ENCODE measurements at places on chromosomes 3 and 15.
A peak's percentile ranks its signal among the peaks of the same experiment; 100 is the strongest.

DNA sequence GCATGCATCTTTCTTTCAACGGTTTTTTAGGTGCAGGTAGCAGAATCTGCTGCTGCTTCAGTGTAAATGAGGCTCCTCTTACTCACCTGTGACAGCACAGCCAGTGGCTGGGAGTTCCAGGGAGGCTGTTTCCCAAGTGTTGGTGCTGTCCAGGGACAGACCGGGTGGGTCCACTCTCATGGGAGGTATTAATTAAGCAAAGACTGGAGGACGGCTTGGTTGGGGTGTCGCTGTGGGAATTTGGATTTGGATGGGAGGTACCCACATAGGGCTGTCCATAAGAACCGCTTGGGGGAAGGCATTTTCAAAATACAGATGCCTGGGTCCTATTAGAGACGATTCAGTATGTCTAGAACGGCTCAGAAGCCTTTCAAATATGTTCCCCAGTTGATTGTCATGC lies 42.9 kb downstream of the SV2B start:
- no peak for DNase-seq

DNA sequence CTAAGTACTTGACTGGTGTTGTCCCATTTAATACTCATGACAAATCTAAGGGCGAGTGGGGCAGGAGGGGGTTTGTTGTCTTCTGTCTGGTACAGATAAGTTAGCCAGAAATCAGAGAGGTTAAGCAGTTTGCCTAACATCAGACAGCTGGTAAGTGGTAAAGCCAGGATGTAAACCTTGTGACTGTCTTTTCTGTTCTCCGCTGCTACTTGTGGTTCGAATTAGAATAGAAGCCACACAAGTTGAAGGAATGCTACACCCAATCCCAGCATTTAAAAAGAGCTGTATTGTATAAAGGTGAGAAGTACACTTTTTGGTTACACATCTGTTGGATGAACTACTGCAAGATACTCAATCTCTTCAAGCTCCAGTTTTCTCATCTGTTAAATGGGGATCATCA lies 474.7 kb upstream of the SUCLG2 start:
- DNase-seq = no peak

GRCh38 chr3:45599984-45600650 lies 5.6 kb downstream of the LIMD1 start:
- no peak for DNase-seq

DNA sequence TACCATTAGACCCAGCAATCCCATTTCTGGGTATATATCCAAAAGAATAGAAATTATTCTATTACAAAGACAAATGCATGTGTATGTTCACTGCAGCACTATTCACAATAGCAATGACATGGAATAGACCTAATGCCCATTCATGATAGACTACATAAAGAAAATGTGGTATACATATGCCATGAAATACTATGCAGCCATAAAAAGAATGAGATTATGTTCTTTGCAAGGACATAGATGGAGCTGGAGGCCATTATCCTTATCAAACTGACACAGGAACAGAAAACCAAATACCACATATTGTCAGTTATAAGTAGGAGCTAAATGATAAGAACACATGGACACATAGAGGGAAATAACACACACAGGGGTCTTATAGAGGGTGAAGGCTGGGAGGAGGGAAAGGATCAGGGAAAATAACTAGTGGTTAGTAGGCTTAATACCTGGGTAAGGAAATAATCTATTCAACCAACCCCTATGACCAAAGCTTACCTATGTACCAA lies 366.8 kb downstream of the EDEM1 start:
- DNase-seq = no peak

- no peak for DNase-seq
Measured at GRCh38 chr3:108030960-108031359, 59.9 kb downstream of the CD47 start.

DNA sequence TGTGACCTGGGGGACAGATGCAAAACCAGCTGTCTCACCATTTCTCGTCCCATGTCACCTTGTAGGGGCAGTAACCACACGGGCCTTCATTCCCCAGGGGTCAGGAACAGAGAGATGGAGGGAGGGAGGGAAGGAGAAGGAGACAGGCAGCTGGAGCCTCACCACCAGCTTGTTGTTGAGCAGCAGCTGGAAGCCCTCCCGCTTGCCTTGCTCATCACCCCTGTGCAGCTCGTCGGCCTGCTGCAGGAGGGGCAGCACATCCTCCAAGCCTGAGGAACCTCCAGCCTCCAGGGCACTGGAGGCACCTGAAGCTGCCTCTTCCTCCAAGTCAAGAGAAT lies 10.3 kb downstream of the RMDN3 start:
- no peak for DNase-seq

GRCh38 chr3:111577798-111578685 lies 17.1 kb downstream of the ZBED2 start:
- DNase-seq = no peak

DNA sequence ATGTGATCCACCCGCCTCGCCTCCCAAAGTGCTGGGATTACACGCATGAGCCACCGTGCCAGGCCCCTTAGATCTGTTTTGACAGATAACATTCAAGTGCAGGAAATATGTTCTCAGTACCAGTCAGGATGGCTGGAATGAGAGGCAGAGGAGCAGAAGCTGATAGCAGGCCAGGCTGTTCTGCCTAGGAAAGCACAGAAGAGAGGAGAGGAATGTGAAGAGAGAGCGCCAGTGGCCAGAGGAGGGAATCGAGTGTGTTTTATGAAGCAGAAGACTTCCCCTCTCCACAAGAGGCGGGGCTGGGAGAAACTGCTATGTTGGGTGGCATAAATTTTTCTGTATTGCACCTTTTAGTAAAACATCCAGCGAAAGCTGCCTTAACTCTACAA lies 32.0 kb upstream of the RYK start:
- DNase-seq = no peak

- DNase-seq = no peak
Measured at GRCh38 chr15:40285151-40285550, 2.3 kb upstream of the ANKRD63 start.

DNA sequence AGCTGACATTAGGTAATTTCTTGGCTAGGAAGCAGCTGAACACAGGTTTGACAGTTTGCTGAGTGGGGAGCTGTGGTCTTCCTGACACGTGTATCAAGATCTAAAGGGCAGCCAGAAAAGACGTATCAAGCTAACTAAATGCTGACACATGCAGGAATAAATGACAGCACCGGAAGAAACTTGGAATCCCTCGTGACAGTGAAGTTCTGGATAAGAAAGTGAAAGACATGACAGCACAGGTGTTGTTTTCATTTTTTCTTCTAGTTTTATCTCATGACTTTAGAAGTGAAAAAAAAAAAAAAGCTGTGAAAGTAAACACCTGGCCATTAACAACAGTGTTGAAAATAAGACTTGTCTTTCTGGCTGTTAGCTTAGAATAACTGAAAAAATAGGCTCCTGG lies 48.7 kb downstream of the FGF7 start:
- DNase-seq = no peak

DNA sequence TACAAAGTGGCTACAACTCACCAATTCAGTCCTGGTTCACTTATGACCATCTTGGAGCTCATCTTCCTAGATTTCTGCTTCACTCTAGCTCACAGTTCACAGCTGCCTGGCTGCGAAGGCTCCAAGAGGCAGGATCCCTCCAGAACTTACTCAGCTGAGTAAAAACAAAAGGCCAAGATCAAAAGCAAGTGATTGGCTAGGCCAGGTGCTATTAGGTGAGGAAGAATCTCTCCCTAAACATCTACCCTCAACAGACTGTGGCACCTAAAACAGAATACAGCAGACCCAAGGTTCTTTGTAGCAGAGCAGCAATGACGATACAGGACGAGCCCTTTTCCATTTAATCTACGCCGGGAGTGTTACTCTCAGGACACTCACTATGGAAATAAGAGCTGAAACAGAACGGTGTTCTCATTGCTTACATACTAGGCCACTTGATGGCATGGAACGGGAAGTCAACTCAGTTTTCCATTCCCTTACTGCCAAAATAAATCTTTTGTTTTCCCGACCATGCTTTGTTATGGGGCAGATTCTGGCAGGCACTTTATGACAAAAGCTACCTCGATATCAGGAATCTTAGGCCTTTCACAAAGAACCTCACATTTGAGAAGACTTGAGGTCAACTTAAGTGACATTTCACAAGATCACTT lies 901 bp downstream of the ICE2 start:
- no peak for DNase-seq

- peak; percentile 79 for DNase-seq
Measured at GRCh38 chr15:77543159-77543882, 89.4 kb downstream of the LINGO1 start.

DNA sequence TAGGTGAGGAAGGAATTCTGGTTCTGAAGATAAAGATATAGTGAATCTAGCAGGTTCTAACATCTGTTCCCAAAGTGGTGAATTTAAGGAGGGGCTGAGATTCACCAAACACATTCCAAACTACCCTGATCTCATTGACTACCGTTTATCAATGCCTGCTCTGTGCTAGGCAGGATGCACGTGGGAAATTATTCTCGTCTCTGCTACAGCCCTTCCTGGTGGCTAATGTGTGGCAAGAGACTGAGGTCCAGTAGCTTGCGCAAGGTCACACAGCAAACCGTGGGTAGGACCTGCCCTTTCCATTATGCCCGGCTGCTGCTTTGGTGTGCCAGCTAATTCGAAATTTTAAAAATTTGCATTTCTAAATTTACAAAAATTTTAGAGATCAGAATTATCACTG lies 209.5 kb upstream of the TRIM42 start:
- no peak for DNase-seq

DNA sequence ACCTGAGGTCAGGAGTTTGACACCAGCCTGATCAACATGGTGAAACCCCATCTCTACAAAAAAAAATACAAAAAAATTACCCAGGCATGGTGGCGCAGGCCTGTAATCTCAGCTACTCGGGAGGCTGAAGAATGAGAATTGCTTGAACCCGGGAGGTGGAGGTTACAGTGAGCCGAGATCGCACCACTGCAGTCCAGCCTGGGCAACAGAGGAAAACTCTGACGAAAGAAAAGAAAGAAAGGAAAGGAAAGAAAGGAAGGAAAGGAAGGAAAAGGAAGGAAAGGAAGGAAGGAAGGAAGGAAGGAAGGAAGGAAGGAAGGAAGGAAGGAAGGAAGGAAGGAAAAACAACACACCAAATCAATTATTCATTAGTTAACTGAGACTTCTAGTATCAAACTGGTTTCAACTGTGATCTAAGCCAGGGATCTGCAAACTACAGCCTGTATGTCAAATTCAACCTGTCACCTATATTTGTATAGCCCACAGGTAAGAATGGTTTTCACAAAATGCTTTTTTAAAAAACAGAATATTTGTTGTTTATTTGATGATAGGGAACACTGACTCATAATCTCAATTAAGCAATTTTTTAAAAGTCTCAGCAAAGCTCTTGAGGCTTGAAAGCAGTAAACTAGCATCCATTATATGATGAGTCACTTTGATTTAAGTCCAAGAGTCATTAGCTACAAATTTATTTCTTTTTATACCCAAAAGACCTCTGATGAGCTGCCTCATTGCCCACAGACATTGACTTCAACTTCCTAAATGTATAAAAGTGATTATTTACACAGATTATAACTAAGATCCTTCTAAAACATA lies 127.6 kb downstream of the TBL1XR1 start:
- no peak for DNase-seq

DNA sequence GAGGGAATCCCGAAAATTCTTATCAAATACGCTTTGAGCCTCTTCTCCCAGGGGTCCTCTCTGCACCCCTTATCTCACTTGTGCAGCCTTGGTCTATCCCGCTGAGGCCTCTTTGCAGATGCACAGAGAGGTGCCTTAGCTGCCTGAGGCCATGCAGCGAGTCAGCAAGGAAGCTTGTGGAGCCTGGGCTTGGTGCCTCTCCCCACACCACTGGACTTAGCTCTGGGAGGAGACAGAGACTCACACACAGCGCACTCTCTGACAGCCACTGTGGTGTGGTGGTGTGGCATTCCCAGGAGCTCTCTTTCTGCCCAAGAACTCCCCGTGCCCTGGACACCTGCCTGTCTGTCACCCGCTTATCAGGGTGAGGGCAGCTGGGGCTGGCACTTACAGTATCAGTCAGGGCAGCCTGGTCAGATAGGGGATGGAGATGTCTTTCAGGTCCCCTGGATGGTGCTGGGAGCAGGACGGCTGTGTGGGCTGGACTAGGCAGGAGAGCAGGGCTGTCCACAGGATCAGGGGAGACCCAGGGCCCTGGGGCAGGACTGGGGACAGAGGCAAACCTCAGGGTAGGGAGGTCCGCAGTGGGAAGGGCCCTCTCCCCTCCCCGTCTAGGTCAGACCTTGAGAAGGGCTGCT lies 10.2 kb upstream of the LINGO1 start:
- DNase-seq = no peak

DNA sequence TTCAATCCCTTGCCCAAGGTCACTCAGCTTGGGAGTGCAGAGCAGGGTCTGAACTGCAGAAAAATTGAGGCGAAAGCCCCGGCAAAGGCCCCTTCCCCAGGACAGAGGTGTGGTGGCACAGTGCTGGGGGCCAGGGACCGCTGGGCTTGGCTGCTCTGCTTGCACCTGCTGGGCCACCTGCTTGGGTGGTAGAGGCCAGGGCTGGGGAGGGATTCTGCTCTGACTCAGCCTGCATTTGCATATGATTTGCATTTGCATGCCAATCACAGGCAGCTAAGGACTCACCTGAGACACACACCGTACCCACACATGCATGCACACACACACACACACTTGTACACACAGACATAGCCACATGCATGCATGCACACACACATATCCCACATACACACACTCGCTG lies 9.9 kb downstream of the GRM2 start:
- DNase-seq = no peak

- no peak for DNase-seq
Measured at GRCh38 chr3:158773166-158773565, 28.7 kb upstream of the MFSD1 start.

DNA sequence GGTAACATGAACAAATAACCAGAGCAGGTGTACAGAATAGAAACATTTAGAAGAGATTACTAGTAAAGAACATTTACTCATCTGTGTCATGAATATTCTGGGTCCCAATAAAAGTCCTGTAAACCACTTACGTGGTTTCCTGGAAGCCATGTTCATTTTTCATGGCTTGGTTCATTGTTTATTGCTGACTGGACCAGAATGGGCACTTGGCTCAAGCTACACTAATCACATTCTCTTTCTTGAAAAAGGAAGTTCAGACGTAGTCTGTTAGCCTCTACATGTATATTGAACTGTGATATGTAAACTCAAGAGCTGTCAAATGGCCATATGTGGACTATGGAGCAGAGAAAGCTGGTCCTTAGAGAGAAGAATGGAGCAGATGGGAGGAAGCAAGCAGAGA lies 138.3 kb upstream of the FAM3D start:
- no peak for DNase-seq

DNA sequence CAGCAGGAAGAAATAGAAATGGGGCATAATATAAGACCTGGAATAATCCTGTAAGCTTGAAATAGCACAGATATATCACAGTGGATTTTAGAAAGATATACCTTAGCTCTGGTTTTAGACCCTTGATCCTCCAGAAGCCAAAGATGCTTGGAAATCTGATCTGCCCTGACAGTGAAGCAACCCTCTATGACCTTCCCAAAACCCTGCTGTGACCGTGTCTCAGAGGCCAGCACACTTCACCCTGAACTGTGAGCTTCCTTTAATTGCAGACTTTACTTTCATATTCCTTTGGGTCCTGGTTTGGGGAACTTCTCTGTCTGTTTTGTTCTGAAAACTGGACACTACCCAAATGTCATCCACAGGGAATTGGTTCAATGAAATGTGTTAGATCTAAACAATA lies 13.0 kb downstream of the MECOM start:
- no peak for DNase-seq

GRCh38 chr15:93974804-93975481 lies 256.4 kb upstream of the MCTP2 start:
- no peak for DNase-seq
